ENCODE measurements at places on chromosomes 2 and 18. TPM values are rescaled to one million over a fixed set of nuclear protein-coding genes. Genes with fewer than 3 reads are reported as not detected.

The LOXHD1 gene
- not detected for total RNA-seq

The CD302 gene
- total RNA-seq: 0.13 TPM

The FBLN7 gene
- under 0.01 TPM for total RNA-seq

The CCDC150 gene
- total RNA-seq: 3.3 TPM

The PLCL1 gene
- total RNA-seq: under 0.01 TPM

The MC4R gene
- under 0.01 TPM for total RNA-seq

The SCN3A gene
- total RNA-seq: not detected

The ZNF521 gene
- total RNA-seq: not detected

The FAM117B gene
- 2.6 TPM for total RNA-seq

The TEKT4 gene
- not detected for total RNA-seq

The ERICH2 gene
- total RNA-seq: 4.7 TPM
